ENCODE measurements at places on chromosomes 1 and 21.

DNA sequence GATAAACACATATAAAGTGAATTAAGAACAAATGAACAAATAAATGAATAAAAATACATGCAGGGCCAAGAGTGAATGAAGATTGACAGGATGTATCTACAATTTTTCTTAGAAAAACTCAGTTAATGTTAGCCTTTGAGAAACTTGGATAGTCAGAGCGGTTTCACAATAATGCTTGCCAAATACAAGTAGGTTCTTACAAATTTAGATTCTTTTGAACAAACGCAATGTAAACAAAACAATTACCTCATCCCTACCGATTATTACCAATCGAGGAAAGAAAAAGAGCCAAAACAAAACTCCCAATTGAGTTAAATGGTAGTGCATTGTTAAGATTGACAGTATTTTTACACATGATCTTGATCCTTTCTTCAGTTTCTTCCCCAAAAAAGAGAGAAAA is 176.9 kb upstream of the DEPDC1 start:
- no peak for DNase-seq

DNA sequence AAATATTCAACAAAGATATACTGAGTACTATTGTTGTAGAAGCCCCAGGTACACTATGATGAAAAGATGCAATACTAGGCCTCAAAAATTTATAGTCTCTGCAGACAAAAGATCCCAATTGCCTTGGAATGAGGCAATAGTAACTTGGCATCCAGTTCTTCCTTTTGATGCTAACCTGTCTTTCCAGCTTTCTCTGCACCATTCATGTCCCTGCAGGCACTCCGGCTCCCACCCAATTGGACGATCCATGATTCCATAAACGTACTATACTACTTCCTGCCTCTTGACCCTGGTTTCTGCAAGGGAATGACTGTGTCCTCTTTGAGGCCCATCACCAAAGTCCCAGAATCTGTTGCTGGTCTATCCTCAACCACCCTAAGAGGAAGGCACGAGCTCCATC is 8.0 kb upstream of the TAGLN2 start:
- DNase-seq = no peak

- DNase-seq = no peak
Measured at GRCh38 chr1:55055084-55055882, 15.9 kb downstream of the PCSK9 start.

DNA sequence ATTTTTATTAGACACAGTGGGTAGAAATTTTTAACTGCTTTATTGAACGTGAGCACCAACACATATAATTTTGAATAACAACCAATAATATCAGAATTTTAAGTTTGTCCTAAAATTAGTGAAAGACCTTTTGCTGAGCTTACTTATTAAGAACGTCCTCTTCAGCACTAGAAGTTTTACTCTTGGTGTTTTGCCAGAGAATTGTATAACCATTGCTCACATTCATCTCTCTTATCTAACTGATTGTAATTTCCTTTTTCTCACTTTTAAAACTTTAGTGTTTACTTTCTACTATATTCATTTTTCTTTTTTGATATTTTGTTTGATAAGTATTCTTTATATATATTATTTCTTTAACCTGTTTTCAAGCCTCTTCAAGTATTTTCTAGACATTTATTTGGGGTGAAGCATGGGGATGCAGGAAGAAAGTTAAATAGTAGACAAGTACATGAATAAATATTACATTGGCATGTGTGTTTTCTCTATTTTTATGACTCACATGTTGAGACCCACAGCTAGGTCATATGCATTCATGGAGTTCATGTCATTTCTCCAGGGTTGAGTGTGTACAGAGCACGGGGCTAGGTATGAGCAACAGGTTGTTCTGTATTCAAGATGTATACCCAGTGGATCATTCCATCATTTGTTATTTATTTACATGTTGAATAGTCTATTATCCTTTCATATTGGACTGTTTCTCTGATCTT is 90.6 kb downstream of the ATP6V1G3 start:
- no peak for DNase-seq

DNA sequence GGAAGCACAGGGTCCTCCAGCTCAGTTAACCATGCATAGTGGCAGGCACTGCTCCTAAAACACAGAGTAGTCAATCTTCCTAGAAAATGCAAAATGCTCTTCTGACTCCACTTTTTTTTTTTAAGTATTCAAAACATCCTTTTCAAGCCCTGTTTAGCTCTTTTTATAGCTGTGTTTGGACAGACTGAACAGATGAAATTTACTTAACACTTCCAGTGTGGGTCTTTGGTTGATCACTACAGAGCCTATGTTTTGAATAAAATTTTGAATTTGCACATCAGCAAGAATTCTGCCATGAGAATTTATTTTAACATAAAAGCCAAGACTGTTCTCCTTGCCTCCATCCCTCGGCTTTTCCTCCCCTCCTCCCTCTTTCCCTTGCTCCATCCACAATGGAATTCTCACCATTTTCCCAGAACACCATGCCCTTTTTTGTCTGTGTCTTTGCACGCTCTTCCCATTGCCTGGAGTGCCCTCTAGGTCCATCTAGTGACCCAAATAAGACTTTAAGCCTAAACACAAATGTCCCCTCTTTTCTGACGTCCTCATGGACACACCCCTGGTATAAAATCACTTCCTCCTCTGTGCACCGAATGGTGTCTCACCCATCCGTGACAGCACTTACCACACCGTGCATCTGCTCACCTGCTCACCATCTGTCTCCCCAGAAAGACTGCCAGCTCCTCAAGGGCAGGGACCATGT is 24.0 kb upstream of the CPT2 start:
- no peak for DNase-seq

GRCh38 chr21:45177039-45177438 is 102.7 kb downstream of the ADARB1 start:
- DNase-seq = no peak

- DNase-seq = no peak
Measured at GRCh38 chr21:37087188-37087587, 14.1 kb downstream of the TTC3 start.

DNA sequence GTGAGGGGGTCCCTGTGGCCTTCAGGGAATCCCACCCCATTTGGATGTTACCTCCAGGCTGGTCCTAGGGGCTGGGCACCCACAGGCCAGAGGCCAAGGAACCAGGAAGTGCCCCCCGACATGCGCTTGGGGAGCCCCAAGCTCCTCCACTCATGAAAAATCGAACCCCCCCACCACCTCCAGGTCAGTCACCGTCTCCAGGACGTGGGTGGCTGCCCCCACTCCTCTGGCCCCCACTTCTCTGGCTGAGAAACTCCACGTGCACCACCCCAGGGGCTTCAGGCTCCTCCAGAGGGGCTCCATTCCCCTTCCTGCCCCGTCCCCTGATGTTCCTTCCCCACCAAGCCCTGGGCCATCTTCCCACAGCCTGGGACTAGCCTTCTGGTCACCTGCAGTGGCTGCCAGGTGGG is 30.5 kb upstream of the POFUT2 start:
- no peak for DNase-seq

DNA sequence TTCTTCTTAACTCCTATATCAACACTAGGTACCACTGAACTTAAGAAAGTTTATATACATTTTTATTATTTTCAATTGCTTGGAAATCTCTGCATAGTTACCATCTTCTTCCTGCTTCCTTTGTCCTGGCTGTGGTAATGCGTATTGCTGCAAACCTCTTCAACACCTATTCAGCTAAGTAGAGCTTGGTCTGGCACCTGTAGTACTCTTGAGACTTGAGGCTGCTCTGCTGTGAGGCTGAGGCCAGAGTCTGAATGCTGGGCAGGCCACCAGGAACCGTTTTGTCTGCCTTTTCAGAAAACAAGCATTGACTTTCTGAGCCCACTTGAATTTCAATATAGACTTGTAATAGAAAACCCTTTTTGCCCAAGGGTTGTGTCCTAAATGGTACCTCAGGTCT is 52.0 kb upstream of the RGS2 start:
- no peak for DNase-seq

DNA sequence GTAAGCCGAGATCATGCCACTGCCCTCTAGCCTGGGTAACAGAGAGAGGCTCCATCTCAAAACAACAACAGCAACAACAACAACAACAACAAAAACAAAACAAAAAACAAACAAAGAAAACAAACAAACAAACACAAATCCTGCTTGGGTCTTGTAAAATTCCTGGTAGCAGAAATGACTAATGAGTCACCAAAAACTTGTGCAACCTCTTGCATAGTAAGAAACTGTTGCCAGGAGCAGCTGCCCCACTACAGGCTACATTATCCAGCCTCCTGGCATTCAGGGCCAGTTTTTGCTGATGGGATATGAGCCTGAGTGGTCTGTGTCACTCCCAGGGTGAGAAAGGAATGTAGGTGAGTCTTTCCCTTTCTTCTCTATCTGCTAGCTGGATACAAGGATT is 245.4 kb downstream of the TNR start:
- DNase-seq = no peak

- DNase-seq = no peak
Measured at GRCh38 chr1:192270398-192270797, 46.4 kb upstream of the RGS21 start.

DNA sequence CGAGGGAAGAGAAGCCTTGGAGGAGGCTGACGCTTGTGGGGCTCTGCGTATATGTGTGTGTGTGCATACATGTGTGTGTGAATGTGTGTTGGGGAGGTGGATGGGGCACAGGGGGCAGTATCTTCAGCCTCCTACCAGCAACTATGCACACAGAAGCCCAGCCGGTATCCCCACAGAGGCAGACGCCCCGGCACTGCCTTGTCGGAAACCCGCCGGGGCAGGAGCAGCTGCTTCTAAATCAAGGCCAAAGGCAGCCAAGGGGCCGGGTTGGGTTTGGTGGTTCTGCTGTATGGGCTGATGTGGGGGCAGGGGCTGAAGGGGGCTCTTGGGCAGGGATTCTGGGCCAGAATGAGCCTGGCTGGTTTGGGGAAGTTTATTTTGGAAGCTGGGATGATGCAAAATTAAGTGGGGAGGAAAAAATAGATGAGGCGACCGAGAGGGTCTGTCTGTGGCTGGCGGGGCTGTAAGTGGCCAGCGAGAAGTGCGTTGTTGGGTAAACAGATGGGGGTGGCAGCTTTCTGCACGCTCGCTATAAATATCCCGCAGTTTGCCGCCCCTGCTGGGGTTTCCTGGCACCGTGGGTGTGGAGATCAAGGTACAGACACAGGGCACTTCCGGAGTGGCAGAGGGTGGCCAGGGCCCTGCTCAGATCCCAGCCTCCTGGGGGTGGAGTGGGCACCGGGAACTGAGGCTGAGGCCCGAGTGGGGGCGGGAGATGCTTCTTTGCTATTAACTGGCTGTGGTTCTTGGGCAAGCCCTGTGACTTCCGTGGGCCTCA is 11.0 kb upstream of the WNT4 start:
- DNase-seq = no peak

DNA sequence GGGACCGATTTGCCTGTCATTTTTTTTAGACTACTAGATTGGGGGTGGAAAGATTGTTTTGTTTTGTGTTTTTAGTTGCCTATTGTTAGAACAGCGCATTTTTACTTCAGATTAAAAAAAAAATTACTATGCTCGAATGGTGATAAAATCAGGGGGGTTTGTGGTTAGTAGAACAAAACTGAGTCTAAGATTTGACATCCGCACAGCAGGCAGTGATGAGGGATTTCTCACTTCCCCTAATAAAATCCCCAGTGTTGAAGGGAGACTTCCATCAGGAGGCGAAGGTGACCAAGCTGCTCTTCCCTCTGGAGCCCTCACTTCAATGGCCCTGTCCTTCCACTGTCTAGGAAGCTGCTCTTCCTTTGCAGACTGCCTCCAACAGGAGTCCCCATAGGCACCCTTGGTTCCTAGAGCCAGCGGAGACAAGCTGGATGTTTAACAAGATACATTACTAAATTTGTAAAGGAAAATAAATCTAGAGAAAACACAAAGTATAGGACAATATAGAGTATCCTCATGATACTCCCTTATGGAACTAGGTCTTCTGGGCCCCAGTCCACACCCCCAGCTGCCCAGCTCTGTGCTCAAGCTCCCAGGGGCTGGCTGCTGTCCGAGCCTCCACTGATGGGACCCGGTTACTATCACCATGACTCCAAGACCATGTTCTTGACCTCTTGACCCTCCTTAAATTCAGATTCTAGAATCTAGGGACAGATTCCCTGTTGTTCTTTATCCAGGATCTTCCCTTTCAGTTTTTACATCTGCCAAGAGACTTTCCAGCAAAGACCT is 31.0 kb downstream of the TENT5C start:
- no peak for DNase-seq

- no peak for DNase-seq
Measured at GRCh38 chr1:188551176-188551575, 1722.4 kb downstream of the PLA2G4A start.

GRCh38 chr1:223731133-223731770 is 18.9 kb downstream of the CAPN2 start:
- no peak for DNase-seq

DNA sequence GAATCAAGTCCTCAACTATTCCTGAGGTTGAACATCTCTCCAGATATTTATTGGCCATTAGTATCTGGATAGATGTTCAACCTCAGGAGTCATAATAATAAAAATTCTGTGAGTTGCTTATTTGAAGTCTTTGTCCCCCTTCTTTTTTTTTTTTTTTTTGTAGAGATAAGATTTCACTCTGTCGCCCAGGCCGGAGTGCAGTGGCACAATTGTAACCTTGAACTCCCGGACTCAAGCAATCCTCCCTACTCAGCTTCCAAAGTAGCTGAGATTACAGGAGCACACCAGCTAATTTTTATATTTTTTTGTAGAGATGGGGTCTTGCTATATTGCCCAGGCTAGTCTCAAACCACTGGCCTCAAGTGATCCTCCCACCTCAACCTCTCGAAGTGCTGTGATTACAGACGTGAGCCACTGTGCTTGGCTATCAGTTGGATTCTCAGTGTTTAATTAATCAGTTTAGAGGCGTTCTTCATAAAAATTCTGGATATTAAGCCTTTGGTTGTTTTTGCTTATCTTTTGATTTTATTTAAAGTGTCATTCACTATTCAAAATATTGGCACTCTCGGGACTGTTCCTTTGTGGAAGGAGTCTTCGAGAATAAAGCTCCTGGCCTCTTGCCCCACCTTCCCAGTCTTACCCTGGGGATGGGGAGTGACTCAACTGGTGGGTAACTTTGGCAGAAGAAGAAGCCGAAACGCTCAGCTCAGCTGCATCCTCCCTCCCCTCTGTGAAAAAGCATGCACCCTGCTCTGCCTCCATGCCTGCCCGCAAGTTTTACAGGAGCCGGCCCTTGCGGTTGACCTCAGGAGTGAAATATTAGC is 11.2 kb upstream of the HYI start:
- DNase-seq = no peak

GRCh38 chr1:159653201-159653600 is 61.2 kb downstream of the CRP start:
- no peak for DNase-seq

- no peak for DNase-seq
Measured at GRCh38 chr1:145710291-145711027, 3.3 kb upstream of the PDZK1 start.

- DNase-seq = no peak
Measured at GRCh38 chr1:19390166-19390850, 78.2 kb downstream of the SLC66A1 start.

DNA sequence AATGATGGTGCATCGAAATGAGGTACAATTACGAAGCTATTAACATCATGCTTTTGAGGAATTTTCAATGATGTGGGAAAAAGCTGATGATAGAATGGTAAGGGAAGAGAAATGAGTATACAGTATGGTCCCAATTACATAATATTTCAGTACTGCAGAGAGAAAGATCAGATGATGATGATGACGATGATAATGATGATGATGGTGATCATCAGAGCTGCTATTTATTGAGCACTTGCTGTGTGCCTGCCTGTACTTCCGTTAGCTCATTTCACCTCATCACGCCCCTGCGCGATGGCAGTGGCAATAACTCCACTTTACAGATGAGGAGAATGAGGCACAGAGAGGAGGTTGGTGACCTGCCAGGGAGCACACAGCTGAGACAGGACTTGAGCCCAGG is 620.8 kb downstream of the MATN1 start:
- no peak for DNase-seq
